ENCODE measurements at places on chromosomes 13 and 19. TPM values are rescaled to one million over a fixed set of nuclear protein-coding genes. Genes with fewer than 3 reads are reported as not detected.

Gene ARHGAP35
- 43.2 TPM for total RNA-seq

Gene ZBTB32
- total RNA-seq: not detected

Gene AXL
- 362 TPM for total RNA-seq

Gene KIR2DL1
- total RNA-seq: not detected

- DNase-seq: no peak
Measured at GRCh38 chr13:34247596-34247995, 429.6 kb downstream of the RFC3 start.

DNA sequence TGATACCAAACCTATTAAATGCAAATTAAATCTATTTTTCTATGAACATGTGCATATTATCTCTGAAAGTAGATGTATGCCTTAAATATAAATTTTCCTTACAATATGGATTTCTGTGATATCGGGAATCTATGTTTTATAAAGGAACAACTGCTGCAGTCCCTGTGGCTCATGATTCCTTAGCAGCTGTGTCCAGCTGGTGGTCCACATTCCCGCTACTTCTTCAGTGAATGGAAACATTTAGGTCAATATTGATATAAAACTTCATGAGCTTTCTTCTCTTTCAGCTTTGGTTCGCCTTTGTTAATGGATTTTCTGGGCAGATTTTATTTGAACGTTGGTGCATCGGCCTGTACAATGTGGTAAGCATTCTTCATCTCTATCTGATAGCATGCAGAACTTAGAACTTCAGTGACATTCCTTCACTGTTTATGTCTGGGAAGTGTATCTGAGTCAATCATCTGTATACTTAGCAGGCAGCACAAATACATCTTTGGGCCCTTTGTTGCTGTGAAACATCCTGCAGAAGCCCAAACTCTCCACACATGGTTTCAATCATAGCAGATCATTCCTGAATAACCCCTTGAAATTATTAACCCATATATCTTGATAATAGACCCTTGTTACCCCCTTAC, 223.9 kb downstream of the SHISA2 start:
- DNase-seq: no peak

DNA sequence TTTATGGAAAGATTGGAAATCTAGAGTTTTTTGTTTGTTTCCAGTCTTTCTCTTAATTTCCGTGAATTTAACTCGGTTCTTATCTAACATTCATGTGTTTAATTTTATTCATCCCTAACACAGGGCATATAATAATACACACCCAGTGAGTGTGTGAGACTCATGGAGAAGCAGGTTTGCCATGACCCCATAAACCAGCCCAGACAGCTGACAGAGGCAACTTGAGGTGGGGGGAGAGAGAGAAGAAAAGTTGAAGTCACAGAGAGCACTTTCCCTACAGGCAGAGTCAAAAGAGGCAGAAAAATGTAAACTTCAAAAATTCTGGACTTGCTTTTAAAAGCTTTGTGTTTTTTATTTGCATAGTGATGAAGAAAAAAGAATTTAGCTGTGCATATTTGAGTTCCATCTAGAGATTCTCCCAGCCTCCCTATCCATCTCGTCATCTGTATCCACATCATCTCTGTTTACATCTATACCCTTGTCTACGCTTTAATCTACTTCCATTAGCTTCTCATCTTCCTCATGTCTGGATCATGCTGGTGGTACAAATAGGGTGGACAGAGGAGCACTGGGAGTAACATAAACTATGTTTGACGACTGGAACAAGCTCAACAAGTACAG, 60.2 kb downstream of the THSD1 start:
- no peak for DNase-seq

DNA sequence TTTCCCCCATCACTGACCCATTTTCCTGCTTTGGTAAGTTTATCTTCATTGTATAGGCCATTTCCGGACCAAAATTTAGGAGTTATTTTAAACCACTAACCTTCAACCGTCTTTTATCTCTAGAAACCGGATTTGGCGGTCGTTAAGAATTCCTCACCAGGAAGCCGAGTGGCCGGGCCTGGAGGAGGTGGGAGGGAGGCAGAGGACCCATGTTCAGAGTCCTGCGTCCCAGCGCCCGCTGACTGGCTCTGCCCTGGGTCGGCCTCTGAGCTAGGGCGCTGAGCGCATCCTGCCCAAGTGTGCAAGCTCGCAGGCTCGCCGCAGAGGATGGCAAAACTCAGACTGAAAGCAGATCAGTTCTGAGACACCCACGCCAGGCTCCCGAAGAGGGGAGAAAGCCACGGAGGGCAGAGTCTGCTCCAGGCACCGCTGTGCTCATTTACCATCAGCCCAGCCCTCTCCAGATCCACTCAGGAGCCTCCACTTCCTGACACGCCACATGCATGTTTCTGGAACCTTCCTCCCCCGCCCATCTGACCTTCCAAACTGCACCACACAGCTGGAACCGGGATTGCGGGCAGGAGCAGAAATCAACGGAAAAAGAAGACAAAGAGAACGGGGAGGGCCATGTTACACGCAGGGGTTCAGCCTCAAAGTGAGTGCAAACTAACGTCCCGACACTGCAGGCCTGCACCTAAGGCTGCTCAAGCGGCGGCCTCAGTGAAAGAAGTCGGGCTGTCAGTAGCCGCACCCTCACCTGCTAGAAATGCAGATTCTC, 8.3 kb downstream of the COL4A1 start:
- DNase-seq: no peak

- DNase-seq: no peak
Measured at GRCh38 chr13:112702341-112702985, 12.6 kb downstream of the ATP11A start.

- DNase-seq: no peak
Measured at GRCh38 chr13:48715977-48716376, 62.2 kb downstream of the CYSLTR2 start.

DNA sequence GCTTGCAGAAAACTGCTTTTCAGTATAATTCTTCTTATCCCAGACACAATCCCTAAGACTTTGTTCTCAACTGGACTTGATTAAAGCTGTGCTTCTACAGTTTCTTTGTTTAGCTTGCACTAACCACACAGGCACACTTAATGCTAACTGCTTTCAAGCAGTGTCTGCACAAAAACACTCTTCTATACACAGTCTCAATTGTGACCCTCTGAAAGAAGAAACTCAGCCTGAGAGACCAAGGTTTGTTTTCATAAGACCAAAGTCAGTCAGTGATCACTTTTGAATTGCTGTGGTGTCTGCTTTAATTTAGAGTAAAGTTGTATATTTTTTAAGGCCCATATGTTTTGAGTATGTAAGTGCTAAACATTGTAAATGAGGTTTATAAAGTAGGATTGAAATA, 431.2 kb downstream of the KCTD12 start:
- DNase-seq: no peak

DNA sequence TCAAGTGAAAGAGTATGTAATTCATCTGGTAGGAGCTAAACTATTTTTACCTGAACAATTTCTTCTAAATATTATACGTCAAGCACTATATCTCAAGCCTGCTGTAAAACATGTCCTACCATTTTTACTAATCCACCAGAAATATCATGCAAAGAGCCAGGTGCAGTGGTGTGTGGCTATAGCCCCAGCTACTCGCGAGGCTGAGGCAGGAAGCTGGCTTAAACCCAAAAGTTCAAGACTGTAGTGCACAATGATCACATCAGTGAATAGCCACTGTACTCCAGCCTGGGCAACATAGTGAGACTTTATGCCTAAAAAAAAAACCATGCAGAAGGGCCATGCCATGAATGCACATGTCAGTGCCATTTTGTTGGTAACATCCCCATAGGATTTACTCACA, 20.7 kb upstream of the CLN5 start:
- DNase-seq: no peak
